ENCODE measurements at places on chromosomes 12 and 14. TPM values are rescaled to one million over a fixed set of nuclear protein-coding genes. Genes with fewer than 3 reads are reported as not detected.

MANSC4 gene
- total RNA-seq: not detected

PYM1 gene
- total RNA-seq: 31.5 TPM

DNA sequence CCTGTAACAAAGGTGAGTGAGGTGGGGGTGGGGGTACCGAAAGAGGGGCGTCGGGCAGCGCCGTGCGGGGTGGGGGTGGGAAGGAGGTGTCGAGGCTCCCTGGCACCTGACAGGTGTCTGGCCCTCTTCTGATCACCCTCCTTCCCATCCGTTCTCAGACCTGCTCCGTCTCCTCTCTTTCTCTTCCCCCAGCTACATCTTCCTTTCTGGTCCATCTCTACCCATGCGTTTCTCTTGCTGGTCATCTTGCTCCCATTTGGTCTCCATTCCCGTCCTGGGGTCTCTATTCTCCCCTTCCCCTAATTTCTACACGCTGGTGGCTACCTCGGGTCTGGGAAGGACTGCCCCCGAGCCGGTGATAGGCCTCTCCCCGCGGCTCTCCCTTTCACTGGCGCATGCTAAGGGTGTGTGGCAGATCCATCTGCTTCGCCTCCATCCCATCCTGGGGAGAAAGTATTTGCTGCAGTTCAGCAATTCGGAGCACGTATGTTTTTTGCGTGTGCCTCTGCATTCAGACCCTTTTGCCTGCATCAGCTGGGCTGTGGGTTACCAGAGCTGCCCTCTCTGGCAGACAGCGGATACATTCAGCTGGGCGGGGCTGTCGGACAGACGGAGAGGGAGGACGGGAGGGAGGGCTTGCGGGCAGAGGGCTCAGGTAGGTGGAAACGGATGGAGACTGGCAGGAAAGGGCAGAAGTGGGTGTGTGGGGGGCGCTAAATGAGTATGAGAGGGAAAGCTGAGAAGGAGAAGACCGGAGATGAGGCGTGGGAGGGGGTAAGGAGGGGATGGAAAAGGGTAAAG lies 730 bp downstream of the CLSTN3 start:
- H3K4me1 ChIP-seq: peaks cover 12% of the 10 kb centered on the region
- no peaks in the 10 kb centered on the region for H3K36me3 ChIP-seq
- H3K27me3 ChIP-seq: peaks cover 4% of the 10 kb centered on the region
- peak; percentile 39 for DNase-seq

GRCh38 chr12:43147878-43148277 lies 404.1 kb downstream of the ADAMTS20 start:
- no peaks in the 10 kb centered on the region for H3K36me3 ChIP-seq
- no peak overlapping the region for H3K27ac ChIP-seq
- H3K27me3 ChIP-seq: no peaks in the 10 kb centered on the region
- DNase-seq: peak; percentile 11
- no peaks in the 10 kb centered on the region for H3K4me1 ChIP-seq
- H3K4me3 ChIP-seq: no peak overlapping the region

GRCh38 chr12:83172866-83173649 lies 486.4 kb downstream of the TMTC2 start:
- H3K36me3 ChIP-seq: no peaks in the 10 kb centered on the region
- no peak for DNase-seq
- no peak overlapping the region for H3K4me3 ChIP-seq
- H3K4me1 ChIP-seq: no peaks in the 10 kb centered on the region
- H3K27me3 ChIP-seq: no peaks in the 10 kb centered on the region

Data from astrocyte (in vitro differentiated cells and primary cell).